ENCODE measurements at places on chromosomes 6 and 20. TPM values are rescaled to one million over a fixed set of nuclear protein-coding genes. Genes with fewer than 3 reads are reported as not detected.
A peak's percentile ranks its signal among the peaks of the same experiment; 100 is the strongest.

The KCNB1 gene
- not detected for total RNA-seq

The MAFB gene
- total RNA-seq: 0.19 TPM

GRCh38 chr6:108589244-108589791, 28.6 kb downstream of the FOXO3 start:
- no peaks in the 10 kb centered on the region for H3K36me3 ChIP-seq
- no peaks in the 10 kb centered on the region for H3K27me3 ChIP-seq
- H3K4me3 ChIP-seq: no peak overlapping the region
- peaks cover 45% of the 10 kb centered on the region for H3K4me1 ChIP-seq
- no peak for DNase-seq
- H3K27ac ChIP-seq: no peak overlapping the region

DNA sequence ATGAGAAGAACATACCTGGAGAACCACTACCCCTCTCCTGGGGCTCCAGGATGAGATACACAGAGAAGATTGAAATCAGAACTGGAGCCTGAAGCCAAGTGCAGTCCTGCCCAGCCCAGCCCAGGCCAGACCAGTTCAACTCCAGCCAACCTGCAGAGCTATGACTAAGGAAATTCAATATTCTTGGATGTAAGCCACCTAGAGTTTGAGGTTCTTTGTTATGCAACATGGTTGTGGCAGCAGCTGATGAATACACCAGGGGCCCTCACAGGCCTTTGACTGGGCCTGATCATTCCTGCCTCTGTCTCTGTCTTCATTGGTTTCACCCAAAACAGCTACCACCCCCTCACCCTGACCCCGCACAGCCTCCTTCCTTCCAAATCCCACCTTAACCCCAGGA, 167.8 kb downstream of the LRFN2 start:
- H3K27me3 ChIP-seq: no peaks in the 10 kb centered on the region
- no peak overlapping the region for H3K4me3 ChIP-seq
- H3K27ac ChIP-seq: no peak overlapping the region
- H3K4me1 ChIP-seq: peaks cover 5% of the 10 kb centered on the region

DNA sequence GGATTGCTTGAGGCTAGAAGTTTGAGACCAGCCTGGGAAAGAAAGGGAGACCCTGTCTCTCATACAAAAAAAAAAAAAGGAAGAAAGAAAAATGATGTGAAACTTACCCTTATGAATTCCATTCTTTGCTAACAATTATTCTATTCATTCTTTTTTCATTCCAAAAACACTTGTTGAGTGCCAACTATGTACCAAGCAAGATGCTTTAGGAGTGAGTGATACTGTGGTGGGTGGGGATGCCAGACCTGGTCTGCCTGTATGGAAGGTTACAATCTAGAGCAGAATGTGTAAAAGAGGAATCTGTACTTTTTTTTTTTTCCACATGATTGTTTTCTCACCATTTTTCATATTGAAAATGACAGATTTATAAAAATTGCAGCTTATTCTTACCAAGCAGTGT, 73.8 kb upstream of the TULP1 start:
- no peak overlapping the region for H3K4me3 ChIP-seq
- H3K27ac ChIP-seq: peak overlapping the region; percentile 61
- DNase-seq: no peak

GRCh38 chr20:43752561-43753301, 25.9 kb upstream of the GTSF1L start:
- H3K27ac ChIP-seq: peak overlapping the region; percentile 89
- peaks cover 73% of the 10 kb centered on the region for H3K4me1 ChIP-seq
- H3K36me3 ChIP-seq: peaks cover 10% of the 10 kb centered on the region
- DNase-seq: peak; percentile 78
- H3K4me3 ChIP-seq: peak overlapping the region; percentile 75
- peaks cover 18% of the 10 kb centered on the region for H3K27me3 ChIP-seq

GRCh38 chr6:35191889-35192288, 21.9 kb upstream of the SCUBE3 start:
- no peak for DNase-seq
- H3K4me1 ChIP-seq: peaks cover 6% of the 10 kb centered on the region
- no peak overlapping the region for H3K4me3 ChIP-seq
- no peaks in the 10 kb centered on the region for H3K36me3 ChIP-seq
- no peak overlapping the region for H3K27ac ChIP-seq

DNA sequence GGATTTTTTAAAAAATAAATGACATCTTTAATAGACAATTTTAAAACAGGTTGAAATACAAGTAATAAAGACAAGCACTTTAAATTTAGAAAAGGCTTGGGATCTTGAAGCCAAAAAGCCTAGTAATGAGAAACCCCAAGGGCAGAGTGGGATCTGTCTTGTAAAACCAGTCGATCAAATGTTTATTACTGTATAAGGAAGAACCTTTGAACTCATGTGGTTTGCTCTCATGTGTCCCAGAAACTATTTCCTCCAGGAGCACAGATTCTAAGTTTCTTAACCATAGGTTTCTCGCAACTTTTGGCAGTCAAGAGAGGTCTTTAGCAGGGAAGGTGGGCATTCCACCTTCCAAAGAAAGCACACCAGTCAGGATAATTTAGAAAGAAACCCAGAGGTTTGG, 541.7 kb upstream of the BTBD3 start:
- peaks cover 2% of the 10 kb centered on the region for H3K36me3 ChIP-seq
- DNase-seq: no peak
- no peak overlapping the region for H3K27ac ChIP-seq
- H3K4me3 ChIP-seq: no peak overlapping the region

- no peak overlapping the region for H3K27ac ChIP-seq
- peaks cover 58% of the 10 kb centered on the region for H3K27me3 ChIP-seq
- peaks cover 7% of the 10 kb centered on the region for H3K36me3 ChIP-seq
- no peak for DNase-seq
Measured at GRCh38 chr6:101402622-101403031, 9.1 kb downstream of the GRIK2 start.

All from activated T-cell treated with anti-CD3 and anti-CD28 coated beads, Interleukin-2, amount 50 U/mL, for 72 hours (primary cell).